ENCODE measurements at places on chromosomes 2 and 18.

GRCh38 chr2:121254748-121255147, 30.3 kb downstream of the TFCP2L1 start:
- no peak for DNase-seq

GRCh38 chr18:33269223-33269622, 171.3 kb downstream of the CCDC178 start:
- DNase-seq = no peak

GRCh38 chr2:224293976-224294375, 107.9 kb downstream of the FAM124B start:
- DNase-seq = no peak

GRCh38 chr2:163736433-163737189, 803 bp upstream of the FIGN start:
- peak; percentile 10 for DNase-seq

GRCh38 chr2:38496927-38497669, 105.6 kb downstream of the HNRNPLL start:
- no peak for DNase-seq

DNA sequence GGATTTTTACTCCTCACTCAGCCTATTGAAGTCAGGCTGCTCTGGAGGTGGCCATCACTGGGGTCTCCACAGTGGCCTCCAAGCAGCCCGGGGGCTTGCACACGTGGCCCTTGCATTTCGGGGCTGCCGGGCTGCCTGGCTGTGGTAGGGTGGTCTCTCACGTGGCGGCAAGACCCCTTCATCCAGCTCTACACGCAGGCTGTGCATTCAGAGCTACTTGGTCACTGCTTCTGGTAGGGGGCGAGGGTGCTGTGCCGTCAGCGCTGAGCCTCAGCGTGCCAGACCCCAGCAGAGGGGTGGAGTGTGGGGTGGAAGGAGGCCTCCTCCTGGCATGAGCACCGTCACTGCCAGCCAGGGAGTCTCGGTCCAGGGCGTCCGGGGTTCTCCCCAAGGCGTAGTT, 80.6 kb downstream of the SH3BP4 start:
- no peak for DNase-seq

DNA sequence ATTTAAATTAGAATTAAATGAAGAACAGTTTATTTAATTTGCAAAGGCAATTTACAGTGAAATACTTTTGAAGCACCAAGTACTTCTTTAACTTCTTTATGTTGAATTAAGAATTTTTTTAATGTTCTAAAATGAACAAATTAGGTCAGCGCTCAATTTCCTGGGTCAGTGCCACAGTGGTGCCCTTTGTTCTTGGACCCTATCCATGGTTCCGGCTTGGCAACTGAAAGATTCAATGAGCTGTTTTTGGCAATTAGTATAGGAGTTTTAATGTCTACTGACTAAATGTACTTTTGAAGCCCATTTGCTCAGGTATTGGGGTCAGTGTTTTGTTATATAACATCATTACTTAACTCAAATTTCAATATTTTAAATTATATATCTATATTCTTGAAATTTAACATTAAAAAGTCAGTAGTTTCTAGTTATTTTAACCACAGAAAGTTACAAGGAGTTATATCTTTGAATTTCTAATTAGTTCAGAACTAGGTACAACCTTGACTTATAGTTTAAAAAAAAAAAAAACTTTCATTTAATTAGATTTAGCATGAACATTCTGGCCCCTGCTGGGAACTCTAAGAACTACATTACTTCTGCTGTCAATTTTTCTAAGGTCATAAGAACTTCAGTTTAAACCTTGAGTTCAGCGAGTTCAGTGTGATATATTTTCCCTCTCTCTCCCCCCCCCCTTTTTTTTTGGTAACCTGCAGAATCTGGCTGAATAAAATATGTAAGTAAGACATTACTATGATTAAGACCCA, 7.6 kb upstream of the MSTN start:
- DNase-seq = peak; percentile 23

DNA sequence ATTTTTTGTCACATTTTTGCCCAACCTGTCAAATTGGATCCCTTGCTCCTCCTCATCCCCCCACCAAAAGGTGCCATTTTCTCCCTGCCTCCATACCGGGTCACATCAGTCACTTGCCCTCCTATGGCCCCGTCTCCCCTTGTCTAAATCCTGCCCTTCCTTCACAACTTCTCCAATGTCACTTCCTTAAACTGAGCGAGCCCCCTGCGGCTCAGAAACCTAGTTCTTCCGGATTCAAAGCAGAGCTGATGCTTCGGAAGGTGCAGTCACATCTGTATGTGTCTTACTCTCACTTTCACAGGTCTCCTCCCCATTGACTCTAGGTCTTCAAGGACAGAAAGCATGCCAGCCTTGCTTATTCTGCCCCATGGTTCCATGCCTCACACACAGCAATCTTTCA, 22.1 kb downstream of the TNP1 start:
- no peak for DNase-seq

GRCh38 chr2:45892757-45893156, 241.3 kb downstream of the PRKCE start:
- DNase-seq = no peak

GRCh38 chr18:27142891-27143290, 42.2 kb downstream of the CHST9 start:
- no peak for DNase-seq

GRCh38 chr2:212314680-212315079, 223.9 kb downstream of the ERBB4 start:
- DNase-seq = no peak

DNA sequence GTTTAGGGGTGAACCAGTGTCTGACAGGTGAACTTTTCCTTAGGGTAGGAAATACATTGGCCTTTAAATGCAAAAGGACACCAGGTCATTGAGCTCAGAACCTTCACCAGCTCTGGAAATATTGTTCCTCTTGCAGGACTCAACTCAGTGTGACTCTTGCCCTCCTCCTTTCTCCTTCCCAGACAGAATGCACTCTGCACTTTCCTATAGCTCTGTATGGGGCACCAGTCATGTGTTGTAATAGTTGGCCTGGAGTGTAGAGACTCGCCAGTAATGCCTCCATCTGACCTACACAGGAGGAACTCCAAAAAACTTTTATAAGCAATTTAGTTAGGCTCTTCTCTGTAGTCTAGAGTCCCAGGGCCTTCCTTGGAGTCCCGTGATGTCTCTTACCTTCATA, 248.5 kb upstream of the EPAS1 start:
- DNase-seq = no peak

DNA sequence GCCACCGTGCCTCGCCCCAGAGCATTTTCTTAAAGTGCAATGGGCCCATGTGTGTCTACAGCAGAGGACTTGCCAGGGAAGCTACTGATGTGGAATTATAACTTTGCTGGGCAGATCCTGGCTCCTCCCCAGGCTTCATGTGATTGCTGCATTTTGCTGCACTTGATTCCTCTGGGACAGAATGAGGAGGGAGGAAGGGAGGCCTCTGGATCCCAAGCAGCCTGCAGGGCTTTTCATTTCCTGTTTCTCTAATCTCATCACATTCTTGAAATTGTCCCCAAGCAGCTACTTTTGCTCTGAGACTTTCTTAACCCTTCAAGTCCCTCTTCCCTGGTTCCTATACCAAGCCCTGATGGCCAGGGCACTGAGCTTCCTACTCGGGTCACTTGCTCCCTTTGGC, 134.4 kb upstream of the SEC11C start:
- no peak for DNase-seq

DNA sequence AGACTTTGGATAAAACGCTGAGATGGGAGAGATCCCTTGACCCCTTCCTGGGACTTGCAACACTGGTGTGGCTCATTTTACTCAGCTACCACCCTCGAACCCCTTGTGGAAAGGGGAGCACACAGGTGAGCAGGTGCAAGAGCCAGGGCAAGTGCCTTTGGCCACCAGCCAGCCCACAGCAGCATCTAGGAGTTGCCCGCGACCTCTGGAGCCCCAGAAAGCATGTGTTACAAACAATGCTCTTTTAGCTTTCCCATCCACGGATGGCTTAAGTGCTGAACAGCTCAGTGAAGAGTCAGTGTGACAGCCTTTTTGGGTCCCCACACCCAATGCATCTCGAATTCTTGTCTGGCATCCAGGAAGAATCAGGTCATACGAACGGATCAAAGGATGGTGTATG, 197.8 kb downstream of the MEMO1 start:
- DNase-seq = no peak

DNA sequence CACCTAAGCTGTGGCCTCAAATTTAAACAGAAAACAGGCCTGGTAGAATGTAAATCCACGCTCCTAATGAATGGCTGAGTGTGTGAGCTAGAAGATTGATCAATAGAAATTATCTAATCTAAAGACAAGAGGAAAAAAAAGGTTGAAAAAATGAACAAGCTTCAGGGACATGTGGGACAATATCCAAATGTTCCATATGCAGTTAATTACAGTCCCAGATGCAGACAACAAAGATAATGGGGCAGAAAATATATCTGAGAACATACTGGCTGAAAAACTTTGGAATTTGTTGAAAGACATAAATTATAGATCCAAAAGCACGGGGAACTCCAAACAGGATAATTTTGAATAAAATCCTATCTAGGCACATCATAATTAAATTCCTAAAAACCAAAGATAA, 186.7 kb upstream of the SIX2 start:
- no peak for DNase-seq

DNA sequence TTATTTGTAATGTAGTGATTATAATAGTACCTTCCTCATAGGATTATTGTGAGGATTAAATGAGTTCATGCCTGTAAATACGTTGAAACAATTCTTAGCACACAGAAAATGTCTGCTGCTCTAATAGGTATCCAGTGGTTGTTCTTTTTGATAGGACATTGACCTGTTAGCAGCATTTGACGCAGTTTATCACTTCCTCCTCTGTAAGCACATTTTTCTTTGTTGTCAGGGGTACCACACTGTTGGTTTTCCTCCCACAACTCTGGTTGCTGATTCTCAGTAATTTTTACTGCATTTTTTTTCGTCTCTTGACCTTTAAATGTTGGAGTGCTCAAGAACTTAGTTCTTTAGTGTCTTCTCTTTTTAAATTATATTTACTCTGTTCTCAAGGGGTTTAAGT, 15.4 kb downstream of the PPM1B start:
- DNase-seq = no peak

- no peak for DNase-seq
Measured at GRCh38 chr2:62452701-62453454, 53.1 kb downstream of the TMEM17 start.

- DNase-seq = peak; percentile 99
Measured at GRCh38 chr2:55693181-55694125, at the start of gene PNPT1. PNPT1 (minus strand) TSS chr2:55693844; CDS start chr2:55693823, 21 bp downstream.

GRCh38 chr2:235533616-235534385, 40.0 kb downstream of the AGAP1 start:
- no peak for DNase-seq

DNA sequence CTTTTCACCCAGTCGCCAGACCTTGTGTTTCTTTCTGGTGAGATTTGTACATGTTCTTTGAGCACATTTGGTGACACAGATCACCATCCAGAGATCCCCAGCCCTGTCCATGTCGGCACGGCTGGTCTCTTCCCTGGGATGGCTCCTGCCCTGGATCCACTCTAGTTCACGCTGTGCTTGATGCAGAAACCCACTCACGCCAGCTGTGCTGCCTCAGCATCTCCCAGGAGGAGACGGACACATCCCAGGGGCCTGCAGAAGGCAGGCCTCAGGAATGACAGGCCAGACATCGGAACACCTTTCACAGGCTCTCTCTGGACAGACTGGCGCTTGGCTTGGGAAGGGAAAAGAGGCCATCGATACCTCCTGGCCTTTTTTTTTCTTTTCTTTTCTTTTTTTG, 203.6 kb downstream of the ACKR3 start:
- DNase-seq = no peak

DNA sequence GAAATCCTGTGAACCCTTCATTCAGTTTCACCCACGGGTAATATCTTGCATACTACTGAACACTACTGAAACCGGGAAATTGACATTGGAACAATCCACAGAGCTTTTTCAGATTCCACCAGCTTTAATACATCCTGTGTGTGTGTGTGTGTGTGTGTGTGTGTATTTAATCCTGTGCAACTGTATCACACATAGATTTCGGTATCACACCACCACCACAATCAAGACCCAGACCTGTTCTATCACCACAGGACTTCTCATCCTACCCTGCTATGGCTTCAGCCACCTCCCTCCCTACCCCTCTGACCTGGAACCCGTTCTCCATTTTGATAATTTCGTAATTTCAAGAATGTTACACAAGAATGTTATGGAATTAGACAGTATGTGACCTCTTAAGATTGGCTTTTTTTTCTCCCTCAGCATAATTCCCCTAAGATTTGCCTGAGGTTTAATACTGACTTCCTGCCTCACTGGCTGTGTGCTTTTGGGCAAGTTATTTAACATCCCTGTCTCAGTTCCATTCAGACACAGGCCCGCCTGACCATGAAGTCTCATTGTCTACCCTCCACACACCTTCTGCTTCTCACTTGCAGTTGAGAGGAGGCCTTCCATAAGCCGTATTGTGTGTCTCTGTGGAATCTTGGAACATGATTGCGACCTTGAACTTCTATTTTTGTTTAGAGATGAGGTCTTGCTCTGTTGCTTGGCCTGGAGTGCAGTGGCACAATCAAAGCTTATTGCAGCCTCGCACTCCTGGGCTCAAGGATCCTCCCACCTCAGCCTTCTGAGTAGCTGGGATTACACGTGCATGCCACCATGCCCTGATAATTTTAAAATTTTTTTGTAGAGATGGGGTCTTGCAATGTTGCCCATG, 14.4 kb upstream of the TMEM131 start:
- DNase-seq = no peak

- DNase-seq = no peak
Measured at GRCh38 chr18:8561123-8561910, 47.9 kb upstream of the RAB12 start.

DNA sequence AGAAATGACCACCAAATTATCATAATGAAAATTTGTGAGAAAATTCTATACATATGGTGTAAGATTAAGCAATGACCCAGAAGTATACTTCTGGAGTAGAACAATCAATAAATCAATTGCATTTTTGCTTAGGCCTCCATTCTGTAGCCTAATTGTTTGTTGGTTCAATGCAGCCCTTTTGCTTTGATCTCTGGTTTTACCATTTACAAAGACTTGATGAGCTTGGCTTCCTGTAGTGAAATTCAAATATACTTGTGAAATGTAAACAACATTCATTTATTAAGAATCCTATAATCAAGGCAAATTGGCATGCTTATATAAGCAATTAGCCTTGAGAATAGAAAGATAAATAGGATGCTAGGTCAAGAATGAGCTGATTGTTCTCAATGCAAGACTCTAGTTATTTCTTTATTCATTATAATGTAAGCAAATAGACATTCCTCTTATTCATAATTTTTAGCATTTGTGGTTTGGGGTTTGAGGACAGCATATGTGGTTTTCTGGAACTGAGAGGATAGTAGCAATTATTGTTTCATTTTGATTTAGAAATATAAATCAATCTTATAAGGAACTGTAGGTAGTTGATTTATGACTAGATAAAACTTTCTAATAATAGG, 9.7 kb downstream of the FMNL2 start:
- no peak for DNase-seq

DNA sequence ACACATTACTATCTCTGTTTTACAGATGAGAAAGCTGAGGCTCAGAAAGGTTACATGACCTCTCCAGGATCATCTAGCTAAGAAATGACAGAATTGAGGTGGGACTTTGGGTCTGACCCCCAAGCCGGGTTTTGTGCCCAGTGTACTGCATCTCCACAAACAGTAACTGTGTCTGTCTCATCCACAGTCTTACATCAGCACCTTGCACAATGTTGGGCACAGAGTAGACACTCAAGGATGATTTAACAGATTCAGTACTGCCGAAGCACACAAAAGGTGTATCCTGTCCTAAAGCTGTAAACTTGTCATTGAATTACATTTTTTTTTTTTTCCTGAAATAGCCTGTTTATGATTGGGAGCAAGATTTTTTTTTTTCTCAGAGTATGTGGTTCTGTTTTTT, 84.8 kb downstream of the ADCYAP1 start:
- DNase-seq = no peak

- DNase-seq = no peak
Measured at GRCh38 chr18:14976736-14977430, 228.9 kb downstream of the ANKRD30B start.

- no peak for DNase-seq
Measured at GRCh38 chr18:44732599-44732998, 51.9 kb downstream of the SETBP1 start.
